ENCODE measurements at places on chromosomes 7 and 10. TPM values are rescaled to one million over a fixed set of nuclear protein-coding genes. Genes with fewer than 3 reads are reported as not detected.

The CALHM3 gene
- not detected for total RNA-seq

The HOXA10 gene
- not detected for total RNA-seq

The UPK3B gene
- total RNA-seq = 10.4 TPM

- DNase-seq = no peak
- H3K27ac ChIP-seq = no peak overlapping the region
- H3K4me1 ChIP-seq = no peaks in the 10 kb centered on the region
These were observed 757.1 kb downstream of the GRID1 start for GRCh38 chr10:85609509-85609908.

DNA sequence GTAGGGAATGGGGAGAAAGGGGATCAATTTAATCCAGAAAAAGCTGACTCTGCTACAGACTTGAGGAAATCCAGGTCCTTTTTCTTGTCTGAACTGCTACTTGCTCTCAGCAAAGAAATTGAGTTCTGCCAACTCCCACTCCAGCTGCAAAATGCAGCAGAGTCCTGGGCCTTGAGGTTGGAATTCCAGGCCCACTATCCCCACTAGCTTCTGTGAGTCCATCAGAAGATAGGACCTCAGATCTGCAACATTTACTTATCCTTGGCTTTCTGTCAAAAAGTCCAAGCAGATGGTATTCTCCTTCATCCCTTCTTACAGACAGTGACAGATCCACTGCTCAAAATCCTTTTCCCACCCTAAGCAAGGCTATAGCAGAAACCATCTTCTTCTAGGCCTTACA, 219.2 kb downstream of the ARHGAP12 start:
- no peak overlapping the region for H3K4me3 ChIP-seq
- no peaks in the 10 kb centered on the region for H3K27me3 ChIP-seq
- no peak for DNase-seq
- H3K36me3 ChIP-seq = no peaks in the 10 kb centered on the region

All from stomach (tissue), 19 donors.